ENCODE measurements at places on chromosomes 1 and 21.

GRCh38 chr1:58412071-58412580 is 134.4 kb downstream of the OMA1 start:
- no peak for DNase-seq

GRCh38 chr1:168987923-168988322 is 118.6 kb upstream of the ATP1B1 start:
- no peak for DNase-seq

DNA sequence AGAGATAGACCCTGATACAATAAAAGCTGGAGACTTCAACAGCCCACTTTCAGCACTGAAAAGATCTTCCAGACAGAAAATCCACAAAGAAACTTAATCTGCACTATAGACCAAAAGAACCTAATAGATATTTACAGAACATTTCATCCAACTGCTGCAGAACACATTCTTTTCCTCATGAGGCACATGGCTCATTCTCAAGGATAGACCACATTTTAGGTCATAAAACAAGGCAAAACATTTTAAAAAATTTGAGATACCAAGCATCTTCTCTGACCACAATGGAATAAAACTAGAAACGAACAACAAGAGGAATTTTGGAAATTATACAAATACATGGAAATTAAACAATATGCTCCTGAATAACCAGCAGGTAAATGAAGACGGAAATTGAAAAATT is 15.0 kb upstream of the IL20 start:
- no peak for DNase-seq

GRCh38 chr21:37098751-37099150 is 25.7 kb downstream of the TTC3 start:
- peak; percentile 52 for DNase-seq

DNA sequence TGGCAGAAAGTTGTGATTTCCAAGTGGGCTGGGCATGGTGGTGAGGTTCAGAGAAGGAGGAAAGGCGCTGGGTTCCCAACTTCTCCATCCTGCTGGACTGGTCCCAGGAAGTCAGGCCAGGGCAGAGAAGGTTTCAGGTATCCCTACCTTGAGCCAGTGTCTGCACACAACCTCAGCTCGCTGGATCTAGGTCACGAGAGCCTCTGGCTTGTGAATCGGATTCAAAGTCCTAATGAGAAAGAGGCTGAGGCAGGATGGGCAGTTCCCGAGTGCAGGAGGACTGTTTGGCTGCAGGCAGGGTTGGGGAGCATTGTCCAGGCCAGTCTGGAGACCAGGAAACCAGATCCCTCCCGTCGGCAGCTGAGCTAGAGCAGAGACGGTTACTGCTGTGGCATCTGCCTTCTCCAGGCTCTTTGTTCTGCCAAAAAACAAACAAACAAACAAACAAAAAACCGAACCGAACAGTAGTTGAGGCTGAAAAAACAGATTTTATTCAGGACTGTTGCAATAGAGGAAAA is 19.5 kb upstream of the IGSF21 start:
- DNase-seq = no peak

DNA sequence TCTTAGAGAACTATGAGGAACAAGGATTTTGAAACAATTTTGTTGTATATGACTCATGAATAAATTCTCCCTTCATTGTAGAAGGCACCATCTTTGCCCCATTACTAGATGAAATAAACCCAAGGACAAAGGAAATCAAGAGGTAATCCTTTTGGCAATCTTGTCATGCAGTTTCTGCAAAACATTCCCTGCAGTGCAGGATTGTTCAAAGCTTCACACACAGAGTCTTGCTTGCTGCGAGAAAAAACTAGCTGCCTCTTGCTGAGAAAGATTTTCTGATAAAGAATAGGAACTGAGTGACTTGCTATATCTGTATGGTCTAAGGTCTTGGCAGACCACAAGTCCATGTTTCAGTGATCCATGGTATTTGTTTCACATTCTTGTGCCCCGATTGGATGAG is 657.4 kb upstream of the ADGRL4 start:
- no peak for DNase-seq

DNA sequence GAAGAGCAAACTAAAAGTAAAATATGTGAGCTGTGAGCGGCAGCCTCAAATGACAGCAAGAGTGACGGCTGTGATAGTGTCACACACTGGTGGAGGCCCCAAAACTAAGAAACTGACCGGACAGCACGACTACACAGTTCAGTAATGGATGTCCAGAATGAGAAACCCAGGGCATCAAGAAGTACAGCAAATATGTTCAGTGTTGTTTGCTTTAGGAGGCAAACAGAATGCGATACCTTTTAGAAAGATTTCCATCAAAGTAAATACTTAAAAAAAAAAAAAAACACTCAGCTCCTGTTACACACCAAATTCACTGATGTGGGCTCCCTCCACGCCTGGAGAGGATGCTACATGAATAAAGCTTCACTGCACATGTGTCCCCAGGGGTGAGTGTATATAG is 1.1 kb upstream of the PKP1 start:
- DNase-seq = no peak

- no peak for DNase-seq
Measured at GRCh38 chr1:241592273-241592958, 47.8 kb downstream of the CHML start.

- DNase-seq = no peak
Measured at GRCh38 chr1:54986025-54986424, 5.6 kb downstream of the TMEM61 start.

DNA sequence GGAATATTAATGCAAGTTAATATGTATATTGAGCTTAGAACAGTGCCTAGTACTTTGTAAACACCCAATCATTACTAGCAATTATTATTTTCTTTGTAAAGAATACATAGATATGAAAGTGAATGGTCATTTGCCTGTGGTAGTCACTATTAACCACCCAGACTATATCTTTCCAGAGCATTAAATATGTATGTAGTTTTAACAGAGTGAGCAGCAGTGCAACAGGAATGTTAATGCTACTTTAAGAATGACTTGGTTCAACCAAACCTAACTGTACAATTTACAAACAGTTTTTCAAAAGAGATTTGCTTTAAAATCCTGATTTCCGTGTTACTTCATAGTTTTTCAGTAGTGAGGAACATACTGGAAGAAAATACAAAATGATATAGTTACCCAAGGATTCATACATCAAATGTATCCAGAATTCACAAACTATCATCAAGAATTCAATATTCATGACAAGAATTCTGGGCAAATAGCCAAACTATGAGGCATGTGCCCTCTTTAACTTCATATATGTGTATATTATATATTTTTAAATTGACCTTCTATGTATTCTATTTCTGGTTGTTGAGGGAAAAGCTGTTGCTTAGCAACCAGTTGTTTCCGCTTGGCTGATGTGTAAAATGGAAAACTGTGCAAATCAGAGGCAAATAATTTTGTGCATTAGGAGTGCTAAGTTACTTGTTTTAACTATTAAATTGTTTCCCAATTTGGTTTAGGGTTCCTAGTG is 34.9 kb upstream of the IVNS1ABP start:
- peak; percentile 63 for DNase-seq

DNA sequence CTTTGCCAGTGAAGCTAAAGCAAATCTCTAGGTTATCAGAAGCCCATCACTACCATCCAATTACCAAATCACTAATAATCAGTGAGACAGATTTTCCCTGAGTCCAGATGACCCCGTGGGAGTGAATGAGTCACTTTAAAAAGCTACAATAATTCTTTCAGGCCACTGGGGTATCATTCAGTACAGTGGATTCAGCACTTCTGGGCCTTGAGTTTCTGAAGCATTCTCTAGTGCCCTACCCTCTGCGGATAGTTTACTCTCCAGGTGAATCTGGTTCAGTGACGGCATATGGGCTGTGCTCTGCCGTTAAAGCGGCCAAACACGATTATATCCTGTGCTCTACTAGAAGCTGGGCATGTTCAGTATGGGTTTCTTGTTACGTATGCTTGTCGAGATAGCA is 26.1 kb downstream of the NR5A2 start:
- no peak for DNase-seq

DNA sequence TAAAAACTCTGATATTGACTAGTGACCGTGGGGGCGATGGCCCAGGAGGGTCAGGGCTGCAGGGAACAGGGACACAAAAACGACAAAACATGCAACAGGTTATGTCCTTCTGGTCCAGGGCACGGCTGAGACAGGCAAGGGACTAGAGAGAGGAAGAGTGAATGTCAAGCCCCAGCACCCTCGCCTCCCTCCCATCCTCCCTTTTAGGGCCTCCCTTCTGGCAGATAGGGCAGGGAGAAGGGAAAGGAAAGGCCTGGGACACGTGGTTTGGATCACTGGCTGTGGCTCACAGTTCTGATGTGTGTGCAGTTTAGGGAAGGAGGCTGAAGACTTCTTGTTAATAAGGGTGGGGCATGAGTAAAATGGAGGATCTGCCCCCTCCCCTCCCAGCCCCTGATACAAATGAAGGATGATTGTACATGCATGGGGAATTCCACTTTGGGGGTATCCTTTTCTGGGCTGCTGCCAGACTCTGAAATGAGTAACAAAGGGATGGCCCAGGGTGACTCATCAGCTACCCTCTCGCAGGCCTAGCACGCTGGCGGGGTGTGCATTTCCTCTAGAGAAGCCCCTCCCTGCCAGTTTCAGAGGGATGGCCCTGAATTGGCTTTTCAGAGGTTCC is 14.2 kb downstream of the CAPN2 start:
- peak; percentile 88 for DNase-seq

- DNase-seq = no peak
Measured at GRCh38 chr1:110765640-110766335, 91.0 kb upstream of the KCNA3 start.

- no peak for DNase-seq
Measured at GRCh38 chr21:30620080-30620479, 347 bp upstream of the KRTAP20-4 start.

DNA sequence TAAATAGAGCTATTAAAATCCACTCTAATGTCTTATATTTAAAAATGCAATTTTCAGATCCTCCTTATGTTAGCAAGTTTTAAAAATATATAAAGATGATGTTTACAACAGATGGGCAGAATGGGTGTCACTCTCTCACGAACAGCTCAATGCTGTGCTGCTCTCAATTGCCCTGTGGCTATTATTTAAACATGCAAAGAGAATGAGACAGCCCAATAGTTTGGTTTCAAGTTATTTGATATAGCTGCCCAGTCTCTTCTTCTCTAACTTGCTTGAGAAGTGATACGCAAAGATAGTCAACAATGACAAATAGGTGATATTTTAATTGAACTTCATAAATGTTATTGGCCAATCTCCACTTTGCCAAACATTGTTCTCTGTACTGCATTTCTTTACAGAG is 199.3 kb upstream of the GREM2 start:
- DNase-seq = no peak

GRCh38 chr1:97947695-97948094 is 26.9 kb upstream of the DPYD start:
- DNase-seq = no peak

- no peak for DNase-seq
Measured at GRCh38 chr1:75672528-75673393, 51.7 kb upstream of the ACADM start.

DNA sequence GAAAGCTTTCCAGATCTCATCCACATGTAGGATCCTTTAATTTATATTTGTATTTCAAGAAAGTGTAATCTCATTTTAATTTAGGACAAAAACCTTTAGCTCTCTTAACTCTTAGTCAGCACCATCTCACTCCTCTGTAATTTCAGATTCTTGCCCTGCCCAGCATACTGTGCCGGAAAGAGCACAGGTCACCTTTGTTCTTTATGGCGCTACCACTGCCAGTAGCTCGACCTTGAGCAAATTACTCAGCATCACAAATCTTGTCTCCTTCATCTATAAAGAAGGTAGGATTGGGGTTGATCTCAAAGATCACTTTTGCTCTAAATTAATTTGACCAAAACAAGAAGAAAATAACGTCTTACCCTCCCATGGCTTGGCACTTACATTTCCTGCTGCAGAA is 56.1 kb upstream of the ZC3H11B start:
- DNase-seq = no peak

DNA sequence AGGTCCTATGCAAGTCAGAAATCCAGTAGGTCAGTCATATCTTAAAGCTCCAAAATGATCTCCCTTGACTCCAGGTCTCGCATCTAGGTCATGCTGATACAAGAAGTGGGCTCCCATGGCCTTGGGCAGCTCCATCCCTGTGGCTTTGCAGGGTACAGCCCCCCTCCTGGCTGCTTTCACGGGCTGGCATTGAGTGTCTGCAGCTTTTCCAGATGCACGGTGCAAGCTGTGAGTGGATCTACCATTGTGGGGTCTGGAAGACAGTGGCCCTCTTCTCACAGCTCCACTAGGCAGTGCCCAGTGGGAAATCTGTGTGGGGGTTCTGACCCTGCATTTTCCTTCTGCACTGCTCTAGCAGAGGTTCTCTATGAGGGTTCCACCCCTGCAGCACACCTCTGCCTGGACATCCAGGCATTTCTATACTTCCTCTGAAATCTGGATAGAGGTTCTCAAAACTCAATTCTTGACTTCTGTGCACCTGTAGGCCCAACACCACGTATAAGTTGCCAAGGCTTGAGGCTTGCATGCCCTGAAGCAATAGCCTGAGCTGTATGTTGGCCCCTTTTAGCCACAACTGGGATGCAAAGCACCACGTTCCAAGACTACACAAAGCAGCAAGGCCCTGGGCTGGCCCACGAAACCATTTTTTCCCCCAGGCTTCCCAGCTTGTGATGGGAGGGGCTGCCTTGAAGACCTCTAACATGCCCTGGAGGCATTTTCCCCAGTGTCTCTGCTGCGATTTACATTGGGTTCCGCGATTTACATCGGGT is 472.7 kb downstream of the NPHP4 start:
- DNase-seq = no peak

GRCh38 chr1:246218686-246219085 is 288.4 kb downstream of the SMYD3 start:
- no peak for DNase-seq

DNA sequence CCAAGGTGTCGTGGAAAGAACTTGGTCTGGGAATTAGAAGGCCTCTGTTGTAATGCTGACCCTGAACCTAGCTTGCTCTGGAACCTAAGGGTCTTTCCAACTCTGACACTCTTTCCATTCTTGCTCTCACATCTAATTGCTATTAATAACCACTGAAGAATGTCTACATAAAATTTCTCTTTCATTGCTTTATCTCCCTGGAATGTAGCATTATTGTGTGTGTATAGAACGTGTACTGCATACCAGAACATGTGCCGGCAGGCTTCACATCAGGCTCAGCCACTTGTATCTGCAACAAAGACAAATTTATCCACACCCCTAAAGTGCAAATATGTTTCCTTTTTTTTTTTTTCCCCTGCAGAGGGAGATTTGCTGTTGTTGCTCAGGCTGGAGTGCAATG is 13.9 kb upstream of the LAX1 start:
- DNase-seq = no peak

DNA sequence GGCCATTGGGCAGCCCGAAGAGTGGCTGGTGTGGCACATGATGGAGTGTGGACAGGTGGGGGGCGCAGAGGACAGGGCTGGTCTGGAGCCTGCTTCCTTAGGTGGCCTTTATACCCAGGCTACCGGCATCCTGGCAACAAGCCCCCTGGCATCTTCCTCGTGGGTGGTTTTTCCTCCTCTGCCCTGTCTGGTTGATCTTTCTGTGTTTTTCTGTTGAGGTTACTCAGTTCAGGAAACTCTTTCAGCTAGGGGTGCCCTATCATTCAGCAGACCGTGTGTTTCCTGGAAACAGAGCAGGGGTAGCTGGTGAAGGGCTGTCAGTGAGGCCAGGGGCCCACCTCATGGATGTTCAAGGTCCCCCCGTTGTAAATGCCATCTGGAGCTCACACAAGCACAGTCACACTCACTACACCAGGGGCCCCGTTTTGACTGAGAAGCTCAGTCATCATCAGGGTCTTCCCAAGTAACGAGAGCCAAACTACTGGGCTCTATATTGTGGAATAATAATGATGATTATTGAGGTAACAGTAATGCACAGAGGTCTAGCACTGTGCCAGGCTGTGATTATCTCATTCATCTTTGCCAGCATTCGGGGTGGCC is at the start of gene KRTAP12-4:
Gene KRTAP12-4 (minus strand): TSS at position 84 of the 600 bp plus-strand sequence. CDS start 45 bp downstream, at position 39.
- no peak for DNase-seq
